ENCODE measurements at places on chromosomes 7 and 10. TPM values are rescaled to one million over a fixed set of nuclear protein-coding genes. Genes with fewer than 3 reads are reported as not detected.

The OPALIN gene
- not detected for total RNA-seq

The GIMAP6 gene
- total RNA-seq: 115 TPM

The SPDYE1 gene
- total RNA-seq: not detected

The GPRIN2 gene
- total RNA-seq: not detected

The PON1 gene
- total RNA-seq: not detected

The EBF3 gene
- total RNA-seq: 0.15 TPM

The H2AZ2 gene
- 211 TPM for total RNA-seq
